Germinal center (tissue), 1 donor: ENCODE measurements at places on chromosomes 1 and 21.
A peak's percentile ranks its signal among the peaks of the same experiment; 100 is the strongest.

GRCh38 chr1:169704797-169705196 lies 6.6 kb downstream of the SELL start:
- no peak for DNase-seq

DNA sequence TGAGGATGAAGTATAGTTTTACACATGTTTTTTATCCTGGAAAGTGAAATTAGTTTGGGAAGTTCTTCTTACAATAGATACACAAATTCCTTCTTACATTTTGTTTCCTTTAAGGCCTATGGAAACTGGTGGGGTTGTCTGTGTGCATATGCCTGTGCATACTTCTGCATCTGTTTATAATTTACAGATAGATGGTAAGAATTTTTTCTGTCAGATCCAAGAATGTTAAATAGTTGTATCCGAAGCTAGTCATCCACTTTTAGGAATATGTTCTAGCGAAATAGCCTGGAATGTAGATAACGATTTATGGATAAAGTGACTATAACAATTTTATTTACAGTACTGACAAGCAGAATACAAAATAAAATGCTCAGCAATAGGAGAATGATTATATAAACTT lies 194.1 kb downstream of the ROR1 start:
- no peak for DNase-seq

DNA sequence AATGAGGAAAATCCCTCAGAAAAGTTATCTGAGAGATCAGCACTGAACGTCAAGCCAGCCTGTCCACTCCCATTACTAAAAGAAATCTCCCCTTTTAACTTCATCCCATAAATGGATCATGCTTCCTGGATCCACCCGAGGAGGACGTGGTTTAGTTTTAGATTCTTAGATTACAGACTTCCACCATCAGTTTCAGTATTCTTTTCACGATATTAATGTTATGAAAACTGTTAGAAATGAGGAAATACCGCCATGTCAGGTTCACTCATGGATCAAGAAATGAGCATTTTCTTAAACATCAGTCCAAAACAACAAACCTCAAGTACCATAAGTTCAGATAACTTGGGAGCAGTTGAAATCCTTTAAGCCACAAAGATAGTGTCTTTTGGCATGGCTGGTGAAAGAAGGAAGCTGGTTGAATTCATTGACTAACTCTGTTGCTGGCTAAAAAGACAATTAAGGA lies 49.8 kb downstream of the NFIA start:
- no peak for DNase-seq

DNA sequence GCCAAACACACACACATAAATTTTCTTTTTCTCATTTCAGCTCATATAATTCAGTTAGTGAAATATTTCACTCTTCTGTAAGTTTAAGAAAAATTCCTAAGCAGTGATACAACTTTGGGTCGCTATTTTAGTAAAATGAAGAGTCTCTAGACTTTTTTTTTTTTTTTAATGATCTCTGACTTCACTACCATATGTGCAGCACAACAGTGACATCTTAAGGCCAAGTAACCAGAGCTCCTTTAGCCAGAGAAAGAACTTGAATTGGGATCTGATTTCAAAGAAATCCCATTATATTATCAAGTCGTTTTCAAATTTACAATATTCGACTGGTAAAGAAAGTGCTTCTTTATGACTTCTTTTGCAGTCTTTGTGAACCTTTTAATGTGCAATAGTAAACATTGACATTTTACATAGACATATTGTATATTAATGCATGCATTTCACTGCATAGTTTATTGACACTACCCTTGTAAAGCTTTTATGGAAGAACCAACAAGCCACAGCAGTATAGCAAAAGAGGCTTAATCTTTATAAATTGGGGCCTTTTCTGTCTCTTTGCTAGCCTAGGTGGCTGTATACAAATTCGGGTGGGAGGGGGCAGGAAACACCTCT lies 62.2 kb downstream of the LRRC40 start:
- DNase-seq: no peak

GRCh38 chr1:56540467-56540866 lies 38.9 kb downstream of the PLPP3 start:
- no peak for DNase-seq

DNA sequence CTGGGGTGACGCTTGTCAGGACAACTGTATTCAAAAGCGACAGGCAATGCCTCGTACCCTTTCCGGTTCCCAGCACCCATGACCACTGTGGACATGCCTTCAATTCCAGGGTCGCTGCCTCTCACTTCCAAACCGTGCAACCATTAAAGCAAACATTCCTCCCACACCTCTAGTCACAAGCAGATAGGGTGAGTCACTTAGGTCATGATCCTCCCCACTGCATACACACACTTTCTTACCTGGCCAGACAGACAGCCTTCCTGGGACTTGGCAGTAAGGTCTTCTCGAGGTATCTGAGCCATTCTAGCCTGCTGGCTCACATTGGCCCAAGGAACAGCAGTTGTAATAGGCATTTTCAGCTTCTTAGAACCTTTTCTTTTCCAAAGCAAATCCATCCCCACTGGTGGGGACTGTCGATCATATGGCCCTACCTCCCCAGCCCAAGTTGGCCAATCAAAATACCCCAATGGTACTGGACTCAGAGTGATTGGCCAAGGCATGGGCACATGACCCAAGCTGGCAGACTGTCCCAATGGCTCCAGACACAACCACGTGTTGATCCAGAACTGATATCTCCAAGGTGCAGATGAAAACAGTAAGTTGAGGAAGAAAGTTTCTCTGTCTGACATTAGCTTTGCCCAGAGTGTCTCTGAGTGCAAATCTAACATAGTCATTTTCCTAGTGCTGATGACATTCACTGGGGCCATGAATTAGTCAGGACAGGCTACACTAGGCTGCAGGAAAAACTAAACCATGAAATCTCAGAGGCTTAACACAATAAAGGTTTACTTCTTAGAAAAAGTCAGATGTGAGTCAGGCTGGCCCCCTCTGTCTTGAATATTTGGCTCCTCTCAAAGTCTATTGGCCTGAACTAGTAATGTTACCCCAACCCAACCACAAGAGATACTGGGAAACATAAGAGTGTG lies 113.8 kb downstream of the RRAGC start:
- DNase-seq: no peak

DNA sequence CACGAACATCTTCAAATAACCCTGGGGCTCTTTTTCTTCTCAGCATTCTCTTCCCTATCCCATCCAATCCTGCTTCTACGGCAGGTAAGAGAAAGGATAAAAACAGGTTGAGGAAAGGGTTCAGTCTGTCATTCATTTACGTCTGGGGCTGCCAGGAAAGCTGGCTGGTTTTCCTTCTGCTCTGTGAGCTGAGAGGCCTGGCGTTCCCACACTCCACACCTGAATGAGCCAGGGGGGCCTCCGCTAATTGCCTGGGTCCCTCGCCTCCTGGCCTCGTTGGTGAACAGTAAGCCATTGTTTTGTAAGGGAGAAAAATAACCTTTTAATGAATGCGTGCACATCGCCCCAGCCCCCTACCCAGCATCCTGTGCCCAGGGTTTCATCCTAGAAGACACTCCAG lies 70.8 kb upstream of the SIM2 start:
- no peak for DNase-seq

GRCh38 chr1:233055879-233056641 lies 105.6 kb downstream of the NTPCR start:
- DNase-seq: no peak

DNA sequence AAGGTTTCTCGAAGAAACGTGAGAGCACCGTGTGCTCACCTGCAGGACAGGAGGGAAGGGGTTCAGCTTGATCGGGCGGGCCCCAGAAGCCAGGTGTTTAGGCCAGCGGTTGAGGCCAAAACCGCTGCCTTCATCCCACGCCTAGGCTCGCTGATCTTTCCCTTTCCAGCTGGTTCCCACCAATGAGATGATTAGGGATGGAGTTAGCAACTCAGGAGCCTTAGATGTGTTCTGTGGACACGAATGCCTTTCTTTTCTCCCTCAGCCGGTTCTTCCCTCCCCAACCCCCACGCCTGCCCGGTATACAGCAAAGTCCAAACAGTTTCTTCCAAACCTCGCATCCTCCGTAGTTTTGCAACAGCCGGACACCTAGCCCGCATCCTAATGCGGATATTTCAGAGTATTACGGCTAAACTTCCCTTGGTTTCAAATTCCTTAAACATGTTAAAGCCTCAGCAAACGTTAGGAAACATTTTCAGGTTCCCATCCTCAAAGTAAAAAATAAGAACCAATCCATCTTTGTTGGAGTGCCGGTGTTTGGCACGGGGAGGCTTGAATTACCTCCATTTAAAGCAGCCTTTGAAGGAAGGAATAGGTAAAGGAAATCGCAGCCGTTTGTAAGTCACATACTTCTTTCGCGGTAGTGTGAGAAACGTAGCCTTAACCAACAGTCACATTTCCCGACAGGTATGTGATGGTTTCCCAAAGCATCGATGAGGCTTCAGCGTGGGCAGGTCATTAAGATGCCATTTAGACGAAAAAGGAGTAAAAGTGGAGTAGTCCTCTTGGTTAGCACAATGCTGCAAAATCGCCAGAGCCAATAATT lies 1.1 kb downstream of the LRRC8C start:
- DNase-seq: peak; percentile 24

DNA sequence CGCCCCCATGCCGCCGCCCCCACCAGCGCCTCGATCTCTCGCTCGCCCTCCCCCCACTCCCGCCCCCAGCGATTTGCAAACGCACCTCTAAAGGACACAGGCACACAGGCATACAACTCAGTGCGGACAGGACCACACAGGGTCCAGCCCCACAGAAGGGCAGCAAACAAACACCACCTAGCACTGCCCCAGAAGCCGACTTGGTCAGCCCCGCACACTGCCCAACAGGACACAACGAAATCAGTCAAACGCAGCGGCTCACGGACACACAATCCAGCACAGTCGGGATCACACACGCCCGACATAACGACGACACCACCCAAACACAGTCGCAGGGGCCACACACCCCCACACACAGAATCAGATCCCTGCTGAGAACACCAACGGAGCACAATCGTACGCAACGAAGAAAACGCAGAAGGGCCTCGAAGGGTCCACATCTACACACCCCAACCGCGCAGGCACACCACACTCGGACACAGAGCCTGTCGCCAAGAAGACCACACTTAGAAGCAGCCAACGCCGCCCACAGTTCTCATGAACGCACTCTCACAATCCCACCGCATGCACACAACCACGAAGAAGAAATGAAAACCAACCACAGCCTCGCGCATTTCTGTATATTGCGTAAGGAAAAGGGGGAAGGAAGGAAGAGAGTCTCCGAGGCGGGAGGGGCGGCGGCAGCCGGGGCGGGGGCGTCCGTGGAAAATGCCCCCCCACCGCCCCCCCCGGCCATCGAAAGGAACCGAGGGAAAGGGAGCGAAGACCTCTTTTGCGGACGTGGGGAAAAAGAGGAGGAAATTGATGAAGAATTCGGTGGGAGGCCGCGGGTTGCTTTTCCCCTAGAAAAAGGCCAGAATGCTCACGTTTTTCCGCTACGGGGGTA lies 481 bp downstream of the TAL1 start:
- no peak for DNase-seq

DNA sequence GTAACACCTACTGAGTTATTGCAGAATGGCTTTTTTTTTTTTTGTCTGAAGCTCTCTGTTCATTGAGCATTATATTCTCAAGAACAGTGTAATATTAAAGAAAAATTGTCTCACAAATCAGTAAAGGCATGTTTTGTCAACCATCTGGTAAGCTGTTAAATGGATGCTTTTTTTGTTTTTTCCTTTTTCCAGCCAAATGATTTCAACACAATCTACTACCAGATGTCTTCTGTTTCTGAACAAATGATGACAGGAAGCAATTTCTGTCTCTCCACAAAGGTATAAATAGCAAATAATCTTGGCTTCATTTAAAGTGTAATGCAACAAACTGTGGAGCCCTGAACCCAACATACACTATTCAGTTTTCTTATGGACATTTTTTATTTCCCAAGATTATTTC lies 78.6 kb upstream of the RGS2 start:
- DNase-seq: no peak

- DNase-seq: no peak
Measured at GRCh38 chr1:245751726-245752470, 597.1 kb downstream of the KIF26B start.

GRCh38 chr1:244075247-244075722 lies 24.2 kb downstream of the ZBTB18 start:
- peak; percentile 24 for DNase-seq

GRCh38 chr1:50023292-50024159 lies at the start of gene AGBL4:
Gene AGBL4 (minus strand): TSS chr1:50023954.
- no peak for DNase-seq

DNA sequence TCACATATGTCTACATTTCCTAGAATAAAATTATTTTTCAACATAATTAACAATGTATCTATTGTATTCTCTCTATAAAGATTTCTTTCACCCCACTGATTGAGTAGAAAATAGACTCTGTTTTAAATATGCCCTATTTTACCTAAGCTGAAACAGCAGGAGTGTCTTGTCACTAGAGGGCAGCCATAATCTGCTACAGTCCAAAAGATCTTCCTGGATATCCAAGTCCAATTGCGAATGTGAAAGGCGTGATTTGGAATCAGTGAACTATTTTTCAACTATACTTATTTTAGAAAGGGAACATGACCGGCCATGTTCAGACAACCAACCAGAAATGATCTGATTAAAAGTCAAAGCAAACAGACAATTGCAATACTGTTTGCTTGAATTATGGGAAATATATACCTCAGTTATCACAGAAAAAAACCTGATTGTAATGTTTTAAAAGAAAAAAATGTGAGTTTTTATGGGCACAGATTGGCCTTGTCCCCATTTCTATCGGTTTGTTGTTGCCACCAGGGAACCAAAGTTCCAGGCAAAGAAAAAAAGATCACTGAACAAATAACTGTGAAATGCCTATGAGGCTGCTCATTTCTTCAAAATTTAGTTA lies 1211.0 kb upstream of the ADGRL4 start:
- DNase-seq: no peak

DNA sequence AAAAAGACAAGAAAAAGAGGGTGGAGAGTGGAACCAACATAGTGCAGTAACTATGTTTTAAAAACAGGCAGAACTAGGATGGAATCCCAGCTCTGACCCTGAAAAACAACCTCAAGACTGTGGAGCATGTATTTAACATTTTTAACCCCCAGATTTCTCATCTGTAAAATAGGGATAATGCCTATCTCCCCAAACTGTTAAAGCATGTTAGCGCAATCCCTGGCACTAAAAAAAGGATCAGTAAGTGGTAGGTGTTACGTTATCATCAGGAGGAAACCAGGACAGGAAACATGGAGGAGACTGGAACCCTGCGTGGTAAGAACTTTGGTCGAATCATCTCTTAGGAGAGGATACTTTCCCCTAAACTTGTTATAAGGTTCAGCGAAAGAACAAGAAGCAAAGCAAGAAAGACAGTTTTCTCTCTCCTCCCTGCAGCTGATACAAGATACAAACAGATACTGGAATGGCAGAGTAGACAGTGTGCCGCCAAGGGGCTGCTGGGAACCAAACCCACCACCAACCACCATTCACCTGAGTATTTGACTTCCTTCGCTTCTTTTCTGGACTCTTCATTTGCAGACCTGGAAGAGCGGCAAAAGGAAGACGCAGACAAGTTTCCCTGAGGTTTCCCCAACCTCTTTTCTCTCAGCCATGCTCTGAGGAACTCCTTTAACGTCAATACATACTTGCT lies 991 bp downstream of the PYGO2 start:
- DNase-seq: no peak

DNA sequence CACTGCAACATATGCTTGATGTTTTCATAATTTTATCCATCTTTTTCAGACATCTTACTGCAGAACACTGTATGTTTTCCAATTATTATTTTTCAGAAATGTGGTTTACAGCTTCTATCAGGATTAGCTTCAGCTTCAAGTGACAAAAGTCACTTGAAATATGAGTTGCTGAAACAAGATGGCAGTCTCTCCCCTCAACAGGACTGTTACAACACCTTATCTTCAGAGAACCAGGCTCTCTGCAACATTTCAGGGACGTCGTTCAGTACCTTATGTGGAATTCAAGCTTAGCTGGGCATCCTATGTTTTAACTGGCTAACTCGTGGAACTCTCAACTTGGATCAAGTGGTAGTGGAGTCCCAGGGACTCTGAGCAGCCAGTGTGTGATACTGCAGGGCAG lies 2.0 kb upstream of the UBE2G2 start:
- DNase-seq: no peak
